Ascending aorta (tissue), 2 donors: ENCODE measurements at places on chromosomes 12 and 14. TPM values are rescaled to one million over a fixed set of nuclear protein-coding genes. Genes with fewer than 3 reads are reported as not detected.

DNA sequence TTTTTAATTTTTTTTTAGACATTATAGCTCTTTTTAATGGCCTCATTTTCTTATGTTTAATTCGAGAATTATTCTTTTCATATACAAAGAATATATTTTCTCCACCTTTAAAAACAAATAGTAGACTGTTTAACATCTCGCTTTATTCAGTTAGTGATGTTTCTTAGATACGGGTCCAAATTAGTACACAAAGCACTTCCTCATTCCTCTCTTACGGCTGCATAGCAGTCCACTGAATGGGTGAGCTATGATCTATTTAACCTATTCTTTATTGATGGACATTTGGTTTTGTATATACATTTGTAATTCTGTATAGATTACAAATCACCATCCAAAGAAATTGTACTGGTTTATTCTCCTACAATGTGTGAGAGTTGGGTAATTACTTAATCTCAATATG is 8.3 kb upstream of the GPR162 start:
- DNase-seq: no peak

KRT75 gene
- not detected for total RNA-seq

DNA sequence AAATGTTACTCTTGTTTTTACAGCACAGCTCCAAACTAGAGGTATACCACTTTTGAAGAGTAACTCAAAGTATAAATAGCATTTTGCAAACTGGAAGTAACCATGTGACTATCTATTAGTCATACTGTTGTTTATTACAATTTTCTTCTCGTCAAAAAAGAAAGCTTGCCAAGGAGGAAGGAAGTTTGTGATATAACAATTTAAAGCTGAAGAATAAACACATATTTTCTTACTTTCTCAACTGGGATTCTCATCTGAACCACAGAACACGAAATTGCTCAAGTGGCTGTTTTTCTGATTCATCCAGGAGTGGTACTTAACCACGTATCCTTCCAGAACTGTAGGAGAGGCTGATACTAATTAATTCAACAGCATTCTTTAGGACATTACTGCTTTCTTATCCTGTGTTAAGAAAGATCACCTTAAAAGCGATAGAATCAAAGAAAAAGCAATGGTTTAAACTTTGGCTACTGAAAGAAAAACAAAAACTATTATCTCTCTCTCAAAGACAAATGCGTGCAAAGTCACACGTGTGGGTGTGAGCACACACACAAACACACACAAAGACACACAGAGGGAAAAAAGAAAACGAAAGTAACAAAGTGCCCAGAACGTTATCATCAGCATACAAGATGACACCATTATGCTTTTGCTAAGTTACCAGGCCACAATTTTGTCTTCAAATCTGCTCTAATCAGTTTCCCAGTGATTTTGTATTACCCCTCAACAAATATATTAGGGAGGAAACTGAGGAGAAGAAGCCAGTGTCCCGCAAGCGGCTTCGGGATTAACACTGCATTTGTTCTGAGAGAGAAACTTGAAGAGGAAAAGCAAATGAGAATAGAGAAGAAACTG is at the start of gene CLEC2B:
Gene CLEC2B (minus strand): TSS at position 48 of the 855 bp plus-strand sequence.
- no peak for DNase-seq

RDH12 gene
- total RNA-seq: not detected

GRCh38 chr12:67716817-67717216 is 68.3 kb downstream of the DYRK2 start:
- no peak for DNase-seq

KRT79 gene
- not detected for total RNA-seq

- DNase-seq: no peak
Observed at GRCh38 chr12:121590476-121591143, 9.8 kb upstream of the KDM2B start.

ARMH4 gene
- total RNA-seq: 3.8 TPM

- peak; percentile 82 for DNase-seq
Observed at GRCh38 chr14:88551094-88551870, 3.5 kb downstream of the PTPN21 start.

DNA sequence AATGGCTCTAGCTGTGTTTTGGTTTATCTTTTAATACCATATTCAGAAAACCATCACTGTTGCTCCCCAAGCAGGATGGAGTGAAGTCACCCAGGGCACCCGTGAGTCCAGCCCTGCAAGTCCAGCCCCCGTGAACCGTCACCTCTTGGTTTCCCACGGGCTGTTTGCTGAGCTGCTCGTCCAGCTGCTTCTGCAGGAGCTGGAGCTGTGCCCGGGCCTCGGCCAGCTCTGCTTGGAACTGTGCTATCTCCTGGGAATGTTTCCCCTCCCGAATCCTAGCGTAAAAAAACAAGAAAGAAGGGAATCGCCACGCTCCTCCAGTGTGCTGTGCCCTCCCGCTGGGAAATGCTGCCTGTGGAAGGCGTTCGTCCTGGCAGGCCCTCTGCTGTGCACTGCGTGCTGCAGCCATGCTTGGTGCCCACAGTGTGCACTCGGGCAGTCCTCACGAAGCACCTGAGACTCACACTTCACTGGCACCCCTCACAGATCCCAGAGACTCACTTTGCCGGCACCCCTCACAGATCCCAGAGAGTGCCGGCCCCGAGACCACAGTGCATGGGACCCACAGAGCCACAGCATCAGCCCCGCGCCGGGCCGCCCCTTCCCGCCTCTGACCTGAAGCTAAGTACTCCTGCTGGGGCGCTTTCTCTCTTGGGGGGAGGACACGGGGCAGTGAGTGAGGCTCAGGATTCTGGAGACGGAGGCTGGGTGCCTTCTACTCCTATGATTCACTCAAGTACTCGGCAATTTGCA is 15.4 kb upstream of the ANKLE2 start:
- no peak for DNase-seq

GRCh38 chr12:39235990-39236767 is 206.7 kb downstream of the KIF21A start:
- DNase-seq: no peak

- no peak for DNase-seq
Observed at GRCh38 chr12:3337944-3338343, 153.1 kb upstream of the PRMT8 start.

DNA sequence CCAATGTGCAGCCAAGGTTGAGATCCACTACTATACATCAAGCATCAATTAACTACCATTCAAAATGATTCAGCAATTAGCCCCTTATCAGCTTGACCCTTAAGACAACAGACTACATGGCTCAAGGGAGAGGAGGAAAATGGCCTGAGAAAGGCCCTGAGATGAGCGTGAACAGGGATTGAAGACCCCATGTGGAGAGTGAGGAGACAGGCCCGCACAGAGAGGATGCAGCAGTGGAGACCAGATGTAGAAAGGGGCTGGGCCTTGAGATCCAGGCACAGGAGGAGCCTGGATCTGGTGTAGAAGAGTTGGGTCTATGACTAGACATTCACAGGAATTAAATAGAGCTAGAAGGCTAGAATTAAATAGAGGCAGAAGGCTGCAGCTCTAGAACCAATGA is 229.1 kb downstream of the MON2 start:
- DNase-seq: no peak
